ENCODE measurements at places on chromosomes 3 and 15.

DNA sequence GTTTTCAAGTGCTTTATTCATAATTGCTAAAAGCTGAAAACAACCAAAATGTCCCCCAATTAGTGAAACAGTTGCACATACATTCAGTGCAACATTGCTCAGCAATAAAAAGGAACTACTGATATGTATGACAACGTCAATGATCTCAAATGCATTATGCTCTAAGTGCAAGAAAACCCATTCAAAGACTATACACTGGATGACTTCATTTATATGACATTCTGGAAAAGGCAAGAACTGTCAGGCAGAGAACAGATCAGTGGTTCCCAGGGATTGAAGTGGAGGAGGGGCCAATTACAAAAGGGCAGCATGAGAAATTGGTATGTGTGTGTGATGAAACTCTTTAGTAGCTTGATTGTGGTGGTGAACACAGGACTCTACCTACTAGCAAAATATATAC lies 585.6 kb downstream of the TBL1XR1 start:
- DNase-seq = no peak

DNA sequence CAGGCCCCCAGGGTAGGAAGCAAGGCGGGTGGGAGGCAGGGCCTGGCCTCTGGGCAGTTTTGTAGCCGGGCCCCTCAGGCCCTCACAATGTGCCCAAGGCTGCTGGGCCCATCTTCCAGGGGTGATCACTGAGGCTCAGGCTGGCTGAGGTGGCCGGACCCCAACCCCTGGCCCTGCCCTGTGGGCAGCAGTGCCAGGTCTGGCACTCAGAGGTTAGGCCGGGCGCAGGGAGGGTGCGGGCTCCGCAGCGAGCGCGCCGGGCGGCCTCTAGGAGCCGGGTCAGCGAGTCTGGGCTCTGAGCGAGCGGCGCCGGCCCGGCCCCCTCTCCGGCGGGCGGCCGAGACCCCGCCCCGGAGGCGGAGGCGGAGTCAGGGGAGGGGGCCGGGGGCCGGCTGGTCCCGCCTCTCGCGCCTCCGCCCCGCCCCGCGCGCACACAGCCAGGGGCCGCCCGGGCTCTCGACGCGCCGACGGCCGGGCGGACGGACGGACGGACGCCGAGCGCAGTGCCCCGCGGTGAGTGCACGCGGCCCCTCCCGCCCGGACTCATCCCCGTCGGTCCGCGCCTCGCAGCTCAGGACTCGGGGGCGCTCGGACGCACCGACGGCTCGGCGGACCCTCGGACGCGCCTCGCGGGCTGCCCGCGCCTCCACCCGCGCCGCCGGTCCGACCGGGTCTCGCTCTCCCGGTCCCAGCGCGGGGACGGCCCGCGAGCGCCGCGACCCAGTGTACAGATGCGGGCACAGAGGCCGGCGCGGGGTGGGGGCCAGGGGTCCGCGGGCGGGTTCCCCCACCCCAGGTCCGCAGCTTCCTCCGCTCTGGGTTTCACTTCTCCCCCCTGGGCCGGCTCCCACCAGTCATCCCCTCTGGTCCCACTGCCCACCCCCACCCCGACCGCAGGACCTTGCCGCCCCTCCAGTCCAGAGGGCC lies at the start of gene FBLN2:
Gene FBLN2 (plus strand): TSS at position 430 of the 927 bp plus-strand sequence. CDS start 21,231 bp downstream, outside the sequence.
- no peak for DNase-seq

GRCh38 chr15:59290295-59291212 lies 82.1 kb downstream of the MYO1E start:
- DNase-seq = no peak

GRCh38 chr3:129893581-129894070 lies at the start of gene TMCC1:
TSS of gene TMCC1 (minus strand) at chr3:129893711.
- DNase-seq = peak; percentile 69

GRCh38 chr15:58490086-58490887 lies 58.5 kb downstream of the LIPC start:
- DNase-seq = no peak

All from RCC 7860 (cell line).